ENCODE measurements at places on chromosomes 3 and 15.
A peak's percentile ranks its signal among the peaks of the same experiment; 100 is the strongest.

DNA sequence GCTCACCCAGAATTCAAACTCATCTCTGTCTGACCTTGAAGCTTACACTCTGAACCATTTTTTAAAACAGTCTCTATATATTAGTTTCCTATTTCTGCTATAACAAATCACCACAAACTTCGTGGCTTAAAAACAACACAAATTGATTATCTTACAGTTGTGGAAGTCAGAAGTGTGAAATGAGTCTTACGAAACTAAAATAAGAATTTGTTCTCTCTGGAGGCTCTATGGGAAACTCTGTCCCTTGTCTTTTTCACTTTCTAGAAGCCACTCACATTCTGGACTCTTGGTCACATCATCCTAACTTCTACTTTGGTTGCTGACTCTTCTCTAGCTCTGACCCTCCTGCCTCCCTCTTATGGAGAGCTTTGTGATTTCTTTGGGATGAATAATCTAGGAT, 429.3 kb upstream of the THBS1 start:
- DNase-seq: no peak

- no peak for DNase-seq
Observed at GRCh38 chr3:40639006-40639405, 114.2 kb downstream of the ZNF621 start.

DNA sequence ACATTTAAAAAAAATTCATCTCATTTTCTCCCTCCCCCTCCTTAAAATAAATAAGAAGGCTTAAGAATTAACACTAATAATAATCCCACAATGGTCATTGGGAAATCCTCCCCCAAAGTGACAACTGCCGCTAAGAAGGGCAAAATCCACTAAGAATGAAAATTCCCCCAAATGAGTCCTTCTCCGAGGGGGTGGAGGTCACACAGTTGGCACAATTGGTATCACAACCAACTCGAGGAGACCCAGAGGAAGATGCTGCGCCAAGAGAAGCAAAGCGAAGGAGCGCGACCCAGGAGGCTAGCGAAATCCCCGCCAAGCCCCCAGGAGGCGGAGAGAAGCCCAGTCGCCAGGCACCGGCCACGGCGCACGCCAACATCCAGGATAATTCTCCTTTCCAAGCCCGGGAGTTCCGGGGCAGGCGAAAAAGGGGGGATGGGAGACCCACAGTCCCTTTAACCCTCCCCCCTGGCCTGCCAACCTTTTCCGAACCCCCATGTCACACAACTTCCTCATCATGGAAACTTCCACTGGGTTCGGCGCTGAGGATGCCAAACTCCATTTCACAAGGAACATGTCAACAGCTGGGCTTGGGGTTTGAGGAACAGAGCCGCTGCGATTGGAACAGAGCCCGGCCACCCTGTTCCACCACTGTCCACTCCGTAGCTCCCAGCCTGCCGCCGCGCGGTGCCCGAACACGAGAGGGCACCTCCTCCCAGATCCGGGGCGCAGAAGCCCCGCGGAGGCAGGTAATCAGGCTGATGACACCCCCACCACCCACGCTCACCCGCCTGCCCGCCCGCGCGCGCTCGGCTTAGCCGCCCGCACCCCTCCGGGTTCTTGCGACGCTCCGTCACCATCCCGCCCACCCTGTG, 668 bp downstream of the THRB start:
- no peak for DNase-seq

DNA sequence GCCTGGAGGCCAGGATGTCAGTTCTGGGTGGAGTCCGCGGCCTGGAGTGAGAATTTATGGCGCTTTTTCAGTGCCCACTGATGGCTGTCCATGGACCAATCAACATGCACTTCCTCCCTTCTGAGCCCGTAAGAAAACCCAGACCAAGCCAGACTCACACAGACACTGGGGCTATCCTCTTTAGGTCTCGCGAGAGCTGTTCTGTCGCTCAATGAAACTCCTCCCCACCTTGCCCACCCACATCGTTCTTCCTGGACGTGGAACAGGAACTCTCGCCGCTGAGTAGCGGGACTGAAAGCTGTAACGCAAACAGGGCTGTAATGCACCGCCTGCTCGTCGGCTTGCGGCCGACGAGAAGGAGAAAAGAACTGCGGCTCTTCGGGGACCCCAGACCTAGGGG, 833.0 kb upstream of the CADM2 start:
- DNase-seq: no peak

GRCh38 chr15:74176262-74177214, 3.0 kb downstream of the ISLR start:
- DNase-seq: no peak

- DNase-seq: no peak
Observed at GRCh38 chr3:162112719-162113118, 616.1 kb downstream of the OTOL1 start.

DNA sequence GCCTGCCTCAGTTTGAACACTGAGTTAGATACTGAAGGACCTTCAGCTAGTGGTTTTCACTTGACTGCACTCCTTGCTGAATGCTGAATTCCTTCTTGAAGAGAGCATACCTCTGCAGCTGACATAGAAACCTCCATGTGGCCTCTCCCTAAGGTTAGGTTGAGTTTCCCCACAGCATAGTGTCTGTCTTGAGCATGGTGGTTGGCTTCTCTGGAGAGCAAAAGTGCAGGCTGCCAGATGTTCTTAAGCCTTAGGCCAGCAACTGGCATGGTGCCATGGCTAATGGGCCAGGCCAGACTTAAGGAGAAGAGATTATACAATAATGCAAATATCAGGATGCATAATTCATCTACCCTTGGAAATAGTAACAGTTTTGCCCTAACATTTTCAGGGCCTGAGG, 545.6 kb upstream of the ZNF385D start:
- no peak for DNase-seq

- no peak for DNase-seq
Observed at GRCh38 chr15:45704329-45705249, 69.8 kb downstream of the SQOR start.

GRCh38 chr15:33655488-33655887, 312.8 kb upstream of the CHRM5 start:
- DNase-seq: no peak

- no peak for DNase-seq
Observed at GRCh38 chr15:56042982-56043980, 49.9 kb upstream of the NEDD4 start.

DNA sequence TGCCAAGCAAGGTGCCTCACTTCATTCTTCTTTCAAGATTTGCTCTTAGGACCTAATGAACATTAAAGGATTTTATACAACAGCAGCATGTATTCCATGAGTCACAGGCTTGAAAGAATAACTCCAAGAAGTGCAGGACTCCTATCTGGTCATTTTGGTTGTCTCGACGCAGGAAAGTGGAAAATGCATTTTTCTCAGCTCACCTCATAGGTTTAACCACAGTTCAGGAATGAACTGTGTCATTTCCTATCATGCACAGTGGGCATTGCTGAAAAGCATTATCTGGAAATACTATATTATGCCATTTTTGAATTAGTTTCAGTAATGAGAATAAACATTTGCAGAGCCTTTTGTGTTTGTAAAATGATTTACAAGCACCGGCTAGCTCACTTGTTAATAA, 98.7 kb upstream of the BFSP2 start:
- no peak for DNase-seq

- no peak for DNase-seq
Observed at GRCh38 chr3:197286678-197287077, 11.7 kb downstream of the DLG1 start.

GRCh38 chr15:40590667-40591050, 3.4 kb upstream of the KNL1 start:
- DNase-seq: no peak

- no peak for DNase-seq
Observed at GRCh38 chr15:68979816-68980215, 34.7 kb upstream of the NOX5 start.

- no peak for DNase-seq
Observed at GRCh38 chr15:51401872-51402517, 60.5 kb downstream of the GLDN start.

- DNase-seq: no peak
Observed at GRCh38 chr3:49294343-49294742, 17.3 kb upstream of the C3orf62 start.

GRCh38 chr3:38086496-38086895, 47.5 kb downstream of the DLEC1 start:
- no peak for DNase-seq

DNA sequence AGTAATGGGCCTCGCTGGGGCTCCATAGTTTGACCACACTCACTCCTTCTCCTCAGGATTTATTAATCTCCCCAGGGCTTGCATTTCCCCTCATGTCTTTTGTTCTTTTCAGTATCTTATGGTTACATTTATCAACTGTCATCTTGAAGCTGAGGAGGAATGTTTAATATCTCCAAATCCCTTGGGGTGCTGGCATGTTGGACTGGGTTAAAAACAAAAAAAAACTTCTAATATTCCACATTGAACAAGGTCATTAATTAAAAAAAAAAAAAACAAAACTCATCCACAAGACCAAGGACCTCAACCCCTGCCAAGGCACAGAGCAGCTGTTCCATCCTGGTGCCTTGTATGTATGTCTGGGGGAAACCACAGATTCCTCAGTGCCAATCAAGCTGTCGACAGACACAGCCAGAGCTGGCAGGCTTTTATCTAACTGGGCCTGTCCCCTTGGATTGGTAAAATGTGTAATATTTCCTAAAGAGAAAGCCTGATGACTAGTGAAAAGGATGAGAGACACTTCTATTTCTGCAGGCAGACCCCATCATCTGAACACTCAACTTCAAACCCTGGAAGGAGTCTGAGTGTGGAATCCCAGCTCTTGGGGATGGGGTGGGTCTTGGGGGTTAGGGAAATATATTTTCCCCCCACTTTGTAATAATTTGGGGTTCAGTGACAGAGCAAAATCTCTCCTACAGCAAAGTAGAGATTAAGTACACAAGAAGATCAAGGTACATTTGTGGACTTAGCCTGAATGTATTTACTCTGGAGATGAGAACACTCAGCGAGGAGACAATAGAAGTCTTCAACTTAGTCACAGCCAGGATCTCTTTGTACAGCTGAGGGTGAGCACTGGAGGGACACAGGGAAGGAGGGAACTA, 69.1 kb downstream of the TTC23 start:
- no peak for DNase-seq

DNA sequence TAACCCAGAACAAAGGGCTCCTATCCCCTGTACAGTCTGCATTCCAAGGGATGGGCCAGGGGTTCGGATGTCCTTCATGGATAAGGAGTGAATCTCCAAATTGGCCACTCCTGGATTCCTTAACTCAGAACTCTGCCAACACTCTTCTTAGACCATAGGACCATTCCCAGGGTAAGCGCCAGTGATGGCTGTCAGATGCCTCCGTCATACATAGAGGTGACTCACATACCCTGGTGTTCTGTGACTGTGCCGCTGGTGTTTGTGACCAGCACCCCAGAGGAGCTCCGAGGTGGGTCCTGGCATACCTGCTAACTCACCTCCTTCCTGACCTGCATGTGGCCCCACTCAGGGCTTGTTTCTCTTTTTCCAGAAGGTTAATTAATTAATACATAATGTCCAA, 134.7 kb downstream of the KLF13 start:
- no peak for DNase-seq

- no peak for DNase-seq
Observed at GRCh38 chr3:124829819-124830554, 57.2 kb downstream of the ITGB5 start.

GRCh38 chr15:60585743-60586708, 107.1 kb upstream of the ICE2 start:
- peak; percentile 77 for DNase-seq

DNA sequence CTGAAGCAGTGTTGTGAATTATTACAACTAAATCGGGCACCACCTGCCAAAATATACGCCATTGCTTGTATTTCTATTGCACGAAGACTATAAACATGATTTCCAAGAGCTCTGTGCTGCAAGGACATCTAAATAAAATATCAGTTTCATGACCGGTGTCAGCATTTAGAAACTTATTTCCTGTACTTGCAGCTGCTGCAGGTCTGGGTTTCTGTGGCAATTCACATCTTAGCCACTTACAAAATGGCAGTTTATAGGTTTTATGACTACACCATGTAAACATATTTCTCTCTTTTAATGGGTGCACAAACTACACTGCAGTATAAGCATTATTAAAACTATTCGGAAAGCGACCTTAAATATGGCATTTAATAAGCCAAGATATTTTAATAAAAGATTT, 359.4 kb downstream of the VPS13C start:
- peak; percentile 90 for DNase-seq

GRCh38 chr3:124398594-124398993, 331.7 kb upstream of the UMPS start:
- DNase-seq: no peak

DNA sequence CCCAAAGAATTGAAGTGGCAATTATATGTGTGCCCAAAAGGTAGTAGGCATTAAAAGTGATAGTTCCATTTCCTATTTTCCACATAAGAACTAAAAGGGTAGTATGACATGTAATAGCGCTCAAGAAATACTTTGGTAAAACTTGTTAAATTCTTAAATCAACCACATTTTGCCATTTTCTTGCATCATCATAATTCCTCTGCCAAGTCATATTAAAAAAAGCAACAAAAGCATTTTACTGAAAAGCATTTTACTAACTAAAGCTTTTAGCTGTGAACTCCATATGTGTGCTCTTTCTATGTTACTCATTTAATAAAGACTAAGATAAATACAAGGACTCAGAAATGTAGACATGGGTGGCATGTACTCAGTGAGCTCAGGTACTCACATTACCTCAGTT, 70.1 kb downstream of the GPR160 start:
- DNase-seq: no peak

GRCh38 chr3:130865489-130865888, 28.4 kb upstream of the ATP2C1 start:
- no peak for DNase-seq

DNA sequence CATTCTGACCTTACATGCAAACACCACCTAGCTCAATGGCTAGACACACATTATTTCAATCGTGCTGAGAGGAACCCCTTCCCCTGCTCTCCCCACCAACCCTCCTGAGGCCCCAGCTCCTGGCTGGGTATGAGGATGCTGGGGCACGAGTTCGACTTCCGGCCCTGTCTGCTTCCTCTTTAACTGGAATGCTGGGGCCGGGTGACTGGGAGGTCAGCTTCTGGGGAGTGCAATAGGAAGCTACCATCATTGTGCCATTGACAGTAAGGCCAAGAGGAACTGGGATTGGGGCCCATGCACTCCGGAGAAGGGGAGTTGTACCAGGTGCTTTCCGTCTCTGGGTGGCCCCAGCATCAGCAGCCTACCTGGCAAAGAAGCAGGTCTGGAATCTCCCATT, 15.6 kb upstream of the TLE3 start:
- no peak for DNase-seq

DNA sequence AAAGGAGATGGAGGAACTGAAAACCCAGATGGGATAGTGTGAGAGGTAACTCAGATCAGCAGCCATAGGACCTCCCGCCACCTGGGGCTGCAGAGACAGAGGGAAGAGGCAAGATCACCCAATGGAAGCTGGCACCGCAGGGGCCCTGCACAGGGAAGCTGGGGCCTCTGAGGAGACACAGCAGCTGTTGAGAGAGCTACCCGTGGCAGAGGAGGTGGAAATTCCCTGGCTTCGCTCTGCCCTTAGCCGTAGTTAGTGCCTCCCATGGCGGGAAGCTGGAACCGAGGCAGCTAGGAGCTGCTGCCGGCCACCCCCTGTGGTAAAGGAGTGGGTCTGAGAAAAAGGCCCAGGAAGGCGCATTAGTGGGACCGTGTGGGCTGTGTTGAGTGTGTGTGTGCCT, 18.0 kb upstream of the PLXNA1 start:
- DNase-seq: no peak

- peak; percentile 72 for DNase-seq
Observed at GRCh38 chr15:80152896-80153876, at the start of gene FAH. FAH (plus strand) TSS chr15:80152999; CDS start chr15:80153055, 56 bp downstream.

Data from MM.1S (cell line).